ENCODE measurements at places on chromosomes 5 and 9. TPM values are rescaled to one million over a fixed set of nuclear protein-coding genes. Genes with fewer than 3 reads are reported as not detected.

DNA sequence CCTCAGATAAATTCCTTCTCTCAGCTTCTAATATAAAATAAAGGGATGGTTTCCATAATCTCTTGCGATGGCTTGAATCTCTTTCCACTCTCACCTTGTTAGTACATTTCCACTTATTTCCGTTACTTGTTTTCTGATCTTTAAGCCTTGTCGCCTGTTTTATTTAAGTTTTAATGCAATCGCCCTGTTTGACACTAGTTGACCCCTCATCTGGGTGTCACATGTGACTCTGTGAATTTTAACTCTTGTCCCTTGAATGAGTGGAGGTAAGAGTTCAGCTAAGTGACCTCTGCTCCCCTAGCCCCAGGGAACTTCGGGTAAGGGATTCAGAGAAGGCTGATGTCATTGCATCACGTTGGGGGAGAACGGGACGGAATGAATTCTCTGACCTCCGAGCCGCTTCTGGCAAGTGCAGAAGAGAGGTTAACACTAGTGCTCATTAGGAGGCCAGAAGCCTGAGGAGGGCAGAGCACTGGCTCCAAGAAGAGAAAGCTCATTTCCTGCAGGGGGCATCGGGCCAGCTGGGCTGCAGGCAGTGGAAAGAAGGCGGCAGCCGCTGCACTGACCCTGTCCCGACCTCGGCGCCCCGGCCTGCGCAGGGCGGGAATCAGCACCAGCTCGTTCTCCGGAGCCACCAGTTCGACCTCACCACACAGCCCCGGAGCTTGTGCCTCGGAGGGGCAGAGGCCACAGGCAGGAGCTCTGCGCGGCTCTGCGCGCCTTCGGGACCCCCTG lies 569 bp downstream of the HINT2 start:
- DNase-seq, result peak; percentile 58

CNTLN gene
- total RNA-seq, result 5.1 TPM

F12 gene
- 0.60 TPM for total RNA-seq

DNA sequence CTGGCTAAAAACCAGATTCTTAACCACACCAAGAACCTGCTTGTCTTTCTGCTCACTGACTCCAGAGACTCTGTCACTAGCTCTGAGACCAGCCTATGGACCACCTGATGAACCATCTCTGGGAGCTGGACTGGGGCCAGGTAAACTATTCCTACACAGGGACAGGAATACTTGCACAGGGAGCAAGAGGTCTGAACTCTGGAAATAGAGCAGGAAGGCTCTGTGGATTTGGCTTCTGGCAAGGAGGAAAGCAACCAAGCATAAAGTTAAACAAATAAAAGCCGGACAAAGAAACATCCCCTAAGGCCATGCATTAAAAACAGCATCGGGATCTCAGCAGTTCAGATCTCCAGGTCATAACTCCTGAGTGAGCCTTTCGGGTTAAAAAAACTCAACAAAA lies 5.6 kb upstream of the SPARC start:
- no peak for DNase-seq

DNA sequence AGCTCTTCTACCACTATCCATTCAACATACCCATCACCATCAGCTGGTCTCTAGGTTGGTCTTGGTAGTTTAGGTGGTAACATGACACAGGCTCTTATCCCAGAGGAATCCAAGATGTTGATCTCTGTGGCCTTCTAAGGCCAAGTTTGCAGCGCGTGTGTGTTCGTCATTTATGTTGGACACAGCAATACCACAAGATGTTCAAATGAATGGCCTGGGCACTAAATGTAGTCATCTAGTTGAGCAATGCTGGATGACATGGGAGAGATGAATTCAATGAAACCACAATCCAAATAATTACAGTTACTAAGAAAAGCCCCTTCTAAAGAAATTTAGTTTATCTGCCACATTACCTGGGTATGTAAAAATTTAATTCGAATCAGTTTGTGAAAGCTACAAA lies 292.4 kb downstream of the MRPS30 start:
- DNase-seq, result no peak

GRCh38 chr9:130140706-130141105 lies 31.5 kb upstream of the NCS1 start:
- DNase-seq, result no peak

IFNA13 gene
- not detected for total RNA-seq

PCDHGB2 gene
- total RNA-seq, result 9.6 TPM

- DNase-seq, result no peak
These were observed 299.7 kb downstream of the NFIB start for GRCh38 chr9:14014218-14014617.

TXNDC8 gene
- not detected for total RNA-seq

ZNF483 gene
- total RNA-seq, result 0.87 TPM

GRCh38 chr5:80254767-80255430 lies 949 bp downstream of the SERINC5 start:
- peak; percentile 23 for DNase-seq

All from HFFc6 (cell line).